Kasumi-1 (cell line): ENCODE measurements at places on chromosomes 6 and 20.
A peak's percentile ranks its signal among the peaks of the same experiment; 100 is the strongest.

- DNase-seq, result no peak
Observed at GRCh38 chr20:48025051-48025515, 239.8 kb upstream of the SULF2 start.

DNA sequence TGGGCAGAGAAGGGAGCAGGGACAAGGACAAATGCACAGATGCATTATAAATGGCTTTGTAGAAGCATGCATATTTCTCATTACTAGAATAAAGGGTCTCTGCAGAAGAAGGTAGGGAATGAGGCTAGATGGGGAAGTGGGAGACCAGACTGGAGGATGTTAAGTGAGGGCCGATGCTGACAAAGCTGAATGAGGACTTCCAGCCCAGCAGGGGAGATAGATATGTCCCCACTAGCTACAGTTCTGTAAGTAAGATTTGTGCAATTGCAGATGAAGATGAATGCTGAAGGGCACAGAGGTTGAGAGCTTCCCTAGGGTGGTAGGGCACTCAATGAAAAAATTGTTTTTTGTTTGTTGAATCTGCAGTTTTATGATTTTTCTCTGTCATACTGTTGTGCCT is 16.9 kb downstream of the ADGRG6 start:
- DNase-seq, result no peak

DNA sequence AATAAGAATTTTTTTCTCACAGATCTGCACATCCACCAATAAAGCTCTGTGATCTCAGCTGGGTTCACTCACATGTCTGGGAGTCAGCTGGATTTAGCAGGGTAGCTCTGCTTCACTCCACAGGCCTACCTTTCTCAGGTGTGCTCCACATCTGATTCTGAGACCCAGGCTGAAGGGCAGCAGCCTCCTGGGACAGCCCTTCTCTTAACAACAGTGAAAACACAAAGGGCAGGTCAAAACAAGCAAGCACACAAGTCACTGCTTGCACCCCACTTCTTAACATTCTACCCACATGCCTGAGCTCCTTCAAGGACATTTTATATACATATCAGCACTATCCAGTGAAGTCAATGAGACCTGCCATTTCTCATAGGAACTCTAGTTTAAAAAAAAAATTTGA is 96.0 kb upstream of the MAP3K4 start:
- DNase-seq, result no peak

GRCh38 chr6:41647061-41647511 is 8.8 kb downstream of the MDFI start:
- no peak for DNase-seq

- peak; percentile 54 for DNase-seq
Observed at GRCh38 chr6:135506270-135506997, 8.9 kb upstream of the AHI1 start.

DNA sequence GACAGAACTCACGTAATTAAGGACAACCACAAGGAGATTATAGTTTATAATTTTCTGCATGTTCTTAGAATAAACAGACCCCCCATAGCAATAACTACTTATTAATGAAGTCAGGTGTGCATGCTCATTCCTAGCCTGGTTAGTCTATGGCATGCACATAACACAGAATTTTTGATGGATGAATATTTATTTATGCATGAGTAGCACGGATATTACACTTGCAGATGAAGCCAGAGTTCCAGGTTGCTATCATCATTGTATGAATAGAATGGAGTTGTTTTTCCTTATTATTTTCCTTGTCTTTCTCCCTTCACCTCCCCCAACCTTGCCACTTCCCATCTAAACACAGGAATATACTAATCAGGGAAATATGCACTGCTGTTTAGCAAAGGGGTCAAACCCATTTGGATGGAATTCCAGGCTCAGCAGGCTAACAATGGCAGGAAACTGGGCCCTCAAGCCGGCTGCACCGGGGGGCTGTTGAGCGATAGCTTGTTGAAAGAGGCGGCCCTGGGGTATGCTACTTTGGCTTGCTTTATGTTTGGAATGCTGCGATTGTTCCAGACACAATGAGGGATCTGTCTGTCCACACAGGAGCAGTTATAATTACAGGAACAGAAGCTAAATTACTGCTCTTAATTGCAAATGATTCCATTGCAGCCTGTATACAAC is 112.6 kb downstream of the TMEM170B start:
- DNase-seq, result no peak

GRCh38 chr6:139821676-139822223 is 447.3 kb upstream of the CITED2 start:
- DNase-seq, result no peak

GRCh38 chr6:104414723-104415122 is 445.0 kb downstream of the HACE1 start:
- no peak for DNase-seq
